ENCODE measurements at places on chromosomes 2 and 18. TPM values are rescaled to one million over a fixed set of nuclear protein-coding genes. Genes with fewer than 3 reads are reported as not detected.

GRCh38 chr18:69770238-69770637 is 177.4 kb downstream of the CD226 start:
- no peak for DNase-seq

DNA sequence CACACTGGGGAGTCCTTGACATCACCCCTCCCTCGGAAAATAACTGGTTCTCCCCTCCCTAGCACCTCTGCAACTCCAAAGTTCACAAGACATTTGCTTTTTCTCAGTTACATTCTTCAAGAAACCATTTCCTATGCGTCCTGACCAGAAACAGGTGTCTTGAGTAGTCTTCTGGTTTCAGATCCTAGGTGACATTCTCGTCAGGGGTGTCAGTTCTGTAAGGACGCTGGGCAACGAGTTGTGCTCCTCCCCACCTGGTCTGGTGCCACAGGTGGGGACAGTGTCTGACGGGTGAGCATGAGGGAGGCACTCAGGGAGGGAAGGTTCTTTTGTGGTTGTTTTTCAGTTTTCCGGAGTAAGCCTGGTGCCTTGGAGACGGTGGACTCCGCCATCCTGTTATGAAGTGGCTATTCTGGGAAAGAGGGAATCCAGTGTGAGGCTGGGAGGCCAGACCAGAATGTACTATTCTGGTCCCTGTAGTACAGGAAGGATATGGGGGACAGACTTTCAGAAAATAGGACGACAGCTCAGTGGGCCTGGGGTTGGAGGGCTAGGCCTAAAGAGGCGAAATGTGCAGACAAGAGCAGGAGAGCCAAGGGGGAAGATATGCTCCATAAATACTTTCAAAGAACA is 50.6 kb downstream of the EPAS1 start:
- no peak for DNase-seq

- DNase-seq: peak; percentile 5
These were observed 3.6 kb downstream of the DYNC2LI1 start for GRCh38 chr2:43777306-43777926.

- no peak for DNase-seq
These were observed 180.5 kb downstream of the DIS3L2 start for GRCh38 chr2:232142049-232142448.

- DNase-seq: no peak
These were observed 43.3 kb downstream of the PXDN start for GRCh38 chr2:1701020-1701419.

DNA sequence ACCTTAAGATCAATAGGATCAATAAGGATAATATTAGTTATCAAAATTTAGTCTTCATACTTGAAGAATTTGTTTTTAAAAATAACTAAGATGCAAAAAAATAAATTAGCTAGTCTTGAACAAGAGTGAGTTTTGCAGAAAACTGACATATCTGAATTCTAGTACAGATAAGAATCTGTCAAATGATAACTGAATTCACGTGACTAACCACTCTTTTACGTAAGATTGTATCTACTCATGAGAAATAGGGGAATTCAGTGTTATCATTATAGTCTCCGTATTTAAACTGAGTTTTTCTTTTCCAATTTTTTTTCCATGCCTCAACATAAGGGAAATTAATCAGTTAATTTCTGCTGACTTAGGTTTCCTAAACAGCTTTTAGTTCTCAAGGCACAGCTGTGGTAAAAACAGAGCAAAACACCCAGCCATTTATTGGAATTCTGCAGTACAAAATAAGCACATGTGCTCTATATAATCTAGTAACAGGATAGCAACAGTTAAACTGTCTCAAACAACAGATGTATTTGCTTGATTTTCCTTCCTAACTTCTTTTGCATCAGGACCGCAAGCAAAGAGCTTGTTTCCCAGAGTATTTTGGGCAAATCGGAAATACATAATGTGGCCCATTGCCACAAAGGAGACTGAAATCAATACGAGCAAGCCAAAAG is 19.1 kb downstream of the SLC40A1 start:
- DNase-seq: no peak

- no peak for DNase-seq
These were observed 235.4 kb downstream of the CELF4 start for GRCh38 chr18:37330173-37330572.

DNA sequence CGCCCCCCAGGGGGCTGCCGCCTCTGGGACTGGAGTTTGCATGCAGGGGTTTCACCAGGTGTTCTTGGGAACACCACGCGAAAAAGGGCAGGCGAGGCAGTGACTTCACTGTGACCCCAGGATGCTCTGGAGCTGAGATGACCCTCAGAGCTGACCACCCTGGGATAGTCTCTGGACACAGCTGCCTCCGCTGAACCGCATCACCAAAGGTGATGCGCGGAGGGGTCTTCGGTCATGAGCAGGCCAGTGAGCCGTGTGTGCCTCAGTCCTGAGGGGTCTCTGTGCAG is 17.5 kb downstream of the GPR35 start:
- no peak for DNase-seq

The ABCG5 gene
- not detected for total RNA-seq

The MROH2A gene
- not detected for total RNA-seq

The ZNF804A gene
- 0.59 TPM for total RNA-seq

The GPR17 gene
- total RNA-seq: not detected

The DCTN1 gene
- total RNA-seq: 159 TPM

The YPEL5 gene
- total RNA-seq: 105 TPM

Data from upper lobe of left lung (tissue), 6 donors.